ENCODE measurements at places on chromosomes 12 and 14. TPM values are rescaled to one million over a fixed set of nuclear protein-coding genes. Genes with fewer than 3 reads are reported as not detected.

DNA sequence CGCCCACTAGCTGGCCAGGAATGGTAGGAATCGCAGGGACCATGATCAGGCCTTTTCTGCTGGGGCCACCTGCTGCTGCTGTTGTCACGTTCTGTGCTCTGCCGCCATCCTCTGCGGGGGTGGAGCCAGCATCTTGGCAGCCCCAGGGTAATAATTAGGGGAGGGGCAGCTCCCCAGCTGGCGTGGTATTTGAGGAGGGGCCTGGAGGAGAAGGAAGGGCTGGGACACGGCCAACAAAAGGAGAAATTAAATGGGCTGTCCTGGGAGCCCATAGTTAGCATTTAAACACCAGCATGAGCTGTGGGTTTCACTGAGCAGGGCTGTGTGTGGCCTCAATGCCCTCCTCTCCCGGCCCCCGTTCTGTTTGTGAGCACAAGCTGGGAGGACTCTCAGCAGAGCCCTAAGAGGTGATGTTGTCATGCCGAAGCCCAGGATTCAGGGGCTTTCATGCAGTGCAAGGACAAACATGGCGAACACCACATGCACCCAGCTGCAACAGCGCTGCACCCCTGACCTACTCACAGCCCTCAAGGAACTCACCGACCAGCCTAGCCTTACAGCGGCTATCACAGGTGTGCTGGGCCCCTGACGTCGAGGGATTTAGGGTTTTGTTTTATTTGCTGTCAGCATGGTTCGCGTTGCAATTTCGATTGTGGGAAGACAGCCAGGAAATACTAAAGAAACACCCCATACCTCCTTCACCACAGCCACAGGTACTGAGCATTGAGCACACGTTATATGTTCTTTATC lies 324.3 kb downstream of the CACNA1C start:
- no peak for DNase-seq

GRCh38 chr14:22469538-22470303 lies 119.3 kb downstream of the DAD1 start:
- no peak for DNase-seq

- no peak for DNase-seq
Observed at GRCh38 chr14:20419419-20419818, 6.1 kb upstream of the TEP1 start.

DNA sequence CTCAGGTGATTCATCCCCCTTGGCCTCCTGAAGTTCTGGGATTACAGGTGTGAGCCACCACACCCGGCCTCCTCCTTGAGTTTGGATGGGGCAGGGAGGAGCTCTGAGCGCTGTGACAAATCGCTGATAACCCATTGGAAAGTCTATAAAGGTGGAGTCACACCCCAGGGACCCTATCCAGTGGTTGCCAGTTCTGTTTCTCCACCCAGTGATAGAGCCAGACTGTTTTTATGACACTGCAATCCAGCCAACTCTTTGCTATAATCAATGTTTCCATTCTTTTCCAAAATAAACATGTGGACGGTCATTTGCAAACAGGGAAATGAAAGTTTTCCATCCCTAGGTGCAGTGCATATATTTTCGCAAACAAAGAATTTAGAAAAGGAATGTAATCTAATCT lies 142.0 kb upstream of the PELI2 start:
- no peak for DNase-seq

- no peak for DNase-seq
Observed at GRCh38 chr12:26783131-26783526, 49.9 kb downstream of the ITPR2 start.

The ABCC9 gene
- 0.36 TPM for total RNA-seq

The ZFHX2 gene
- 27.3 TPM for total RNA-seq

- peak; percentile 83 for DNase-seq
Observed at GRCh38 chr12:50221228-50222008, 54.2 kb upstream of the CERS5 start.

The PTPN11 gene
- 128 TPM for total RNA-seq

GRCh38 chr12:27616356-27617142 lies 79.7 kb upstream of the REP15 start:
- DNase-seq, result no peak

DNA sequence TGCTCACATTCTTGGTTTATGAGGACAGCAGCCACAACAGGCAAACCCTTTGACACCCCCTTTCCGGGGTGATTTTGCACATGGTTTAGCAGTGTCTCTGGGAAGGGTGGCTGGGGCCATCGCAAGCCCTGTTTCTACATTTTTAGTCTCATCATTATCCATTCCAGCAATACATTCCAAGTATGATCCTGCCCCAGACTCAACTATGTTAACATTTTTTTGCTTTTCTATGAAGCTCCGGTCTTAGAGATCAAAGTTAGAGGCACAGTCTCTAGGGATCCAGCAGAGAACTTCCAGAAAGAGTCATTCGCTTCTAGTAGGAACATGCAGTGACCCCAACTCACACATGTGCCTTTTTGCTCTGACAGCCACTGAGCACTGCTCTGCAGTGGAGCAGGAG lies 130.9 kb downstream of the TBX5 start:
- DNase-seq, result no peak

DNA sequence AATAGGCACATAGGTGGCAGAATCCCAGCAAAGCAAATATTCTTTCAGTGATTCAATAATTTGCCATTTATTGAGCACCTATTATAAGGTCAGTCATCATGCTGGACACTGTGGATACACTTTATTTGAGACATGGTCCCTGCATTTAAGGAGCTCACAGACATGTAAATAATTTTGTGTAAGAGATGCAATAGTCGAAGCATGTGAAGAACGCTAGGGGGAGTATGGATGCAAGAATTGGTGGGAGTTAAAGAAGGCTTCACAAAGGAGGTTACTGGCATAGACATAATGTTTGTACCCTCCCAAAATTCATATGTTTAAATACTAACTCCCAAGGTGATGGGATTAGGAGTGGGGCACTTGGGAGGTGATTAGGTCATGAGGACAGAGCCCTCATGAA lies 260.6 kb upstream of the GARIN6 start:
- DNase-seq, result peak; percentile 29

- DNase-seq, result no peak
Observed at GRCh38 chr12:52772772-52773171, 4.4 kb downstream of the KRT76 start.

DNA sequence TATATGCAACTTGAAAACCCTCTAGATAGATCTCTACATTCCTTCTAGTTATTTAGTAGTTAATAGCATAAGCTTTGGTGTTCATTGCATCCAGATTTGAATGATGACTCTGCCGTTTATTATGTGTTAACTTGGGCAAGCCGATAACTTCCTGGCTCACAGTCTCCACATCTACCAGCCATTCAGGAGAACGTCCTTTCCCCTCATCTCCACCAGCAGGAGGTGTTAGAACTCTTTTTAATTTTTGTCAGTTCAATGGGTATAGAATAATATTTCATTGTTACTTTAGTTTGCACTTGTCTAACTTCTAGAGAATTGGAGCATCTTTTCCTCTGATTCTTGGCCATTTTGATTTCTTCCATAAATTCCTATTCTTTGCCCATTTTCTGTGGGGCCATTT lies 30.0 kb upstream of the WSCD2 start:
- no peak for DNase-seq

The TPPP2 gene
- not detected for total RNA-seq

The PLA2G1B gene
- not detected for total RNA-seq

DNA sequence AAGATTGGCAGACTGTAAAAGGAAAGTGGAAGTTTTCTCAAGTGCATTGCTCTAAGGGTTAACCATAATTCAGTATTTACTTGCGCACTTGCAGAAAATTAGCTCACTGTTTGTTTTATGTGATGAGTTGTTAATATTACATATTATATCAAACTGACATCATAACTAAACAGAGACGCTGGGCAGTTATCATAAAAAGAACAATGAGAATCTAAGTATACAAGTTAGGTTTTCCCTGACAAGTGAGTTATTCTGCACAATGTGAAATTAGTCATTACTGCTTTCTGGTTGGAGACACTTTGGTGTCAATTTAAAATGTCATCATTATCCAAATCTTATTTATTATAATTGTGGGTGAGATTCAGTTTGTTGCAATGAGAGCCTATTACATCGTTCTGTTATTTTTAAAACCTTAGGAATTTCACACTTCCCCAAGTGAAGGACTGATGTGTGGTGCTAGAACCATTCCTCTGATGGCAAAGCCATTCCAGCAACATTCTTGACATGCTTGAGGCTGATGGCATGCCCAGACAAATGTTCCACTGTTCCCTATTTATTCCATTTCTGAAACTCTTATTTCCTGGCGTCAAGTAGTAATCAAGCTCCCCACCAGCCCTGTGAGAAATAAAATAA lies 90.1 kb upstream of the FLRT2 start:
- peak; percentile 67 for DNase-seq

The TAS2R7 gene
- not detected for total RNA-seq

The ACSM4 gene
- total RNA-seq, result not detected

The OR6C68 gene
- total RNA-seq, result not detected

The SLC17A8 gene
- not detected for total RNA-seq

- DNase-seq, result peak; percentile 86
Observed at GRCh38 chr14:89399594-89400068, 17.4 kb downstream of the FOXN3 start.

DNA sequence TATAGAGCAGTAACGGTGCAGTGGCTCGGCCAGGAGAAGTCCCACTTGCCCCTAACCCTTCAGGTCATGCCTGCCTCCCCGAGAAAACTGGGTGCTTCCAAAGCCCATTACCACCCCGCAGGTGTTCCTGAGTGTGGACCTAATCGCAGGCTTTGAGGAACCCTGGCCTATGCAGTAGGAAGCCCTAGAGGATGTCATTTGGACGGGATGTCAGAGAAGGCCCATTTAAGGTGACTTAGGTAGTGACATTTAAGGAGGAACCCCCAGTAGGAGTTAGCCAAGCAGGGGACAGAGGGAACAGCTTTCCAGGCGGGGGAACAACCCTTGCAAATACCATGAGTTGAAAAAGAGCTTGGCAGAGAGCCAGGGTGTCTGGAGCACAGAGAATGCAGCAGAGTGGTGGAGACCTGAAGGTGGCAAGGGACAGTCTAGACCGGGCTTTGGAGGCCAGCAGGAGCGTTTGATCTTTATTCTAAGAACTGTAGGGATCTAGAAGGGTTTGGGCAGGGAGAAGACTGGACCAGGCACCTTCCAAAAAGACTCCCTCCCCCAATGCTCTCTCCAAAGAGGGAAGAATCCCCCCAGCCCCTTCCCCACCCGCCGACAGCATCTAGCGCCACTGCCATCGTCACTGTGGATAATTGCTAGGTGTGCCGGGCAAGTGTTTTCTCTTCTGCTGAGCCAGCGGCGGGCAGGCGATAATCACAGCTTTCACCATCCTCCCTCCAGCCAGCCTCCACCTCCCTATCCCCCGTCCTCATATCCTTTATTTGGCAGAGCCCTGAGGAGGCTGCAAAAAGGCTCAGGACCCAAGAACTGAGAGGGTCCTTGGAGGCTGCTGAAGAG lies 33.3 kb upstream of the BEGAIN start:
- DNase-seq, result no peak

The HOXC9 gene
- total RNA-seq, result not detected

All from astrocyte (in vitro differentiated cells and primary cell).